ENCODE measurements at places on chromosomes 7 and 10.

GRCh38 chr7:122433765-122434164 lies 129.2 kb upstream of the FEZF1 start:
- DNase-seq = no peak

DNA sequence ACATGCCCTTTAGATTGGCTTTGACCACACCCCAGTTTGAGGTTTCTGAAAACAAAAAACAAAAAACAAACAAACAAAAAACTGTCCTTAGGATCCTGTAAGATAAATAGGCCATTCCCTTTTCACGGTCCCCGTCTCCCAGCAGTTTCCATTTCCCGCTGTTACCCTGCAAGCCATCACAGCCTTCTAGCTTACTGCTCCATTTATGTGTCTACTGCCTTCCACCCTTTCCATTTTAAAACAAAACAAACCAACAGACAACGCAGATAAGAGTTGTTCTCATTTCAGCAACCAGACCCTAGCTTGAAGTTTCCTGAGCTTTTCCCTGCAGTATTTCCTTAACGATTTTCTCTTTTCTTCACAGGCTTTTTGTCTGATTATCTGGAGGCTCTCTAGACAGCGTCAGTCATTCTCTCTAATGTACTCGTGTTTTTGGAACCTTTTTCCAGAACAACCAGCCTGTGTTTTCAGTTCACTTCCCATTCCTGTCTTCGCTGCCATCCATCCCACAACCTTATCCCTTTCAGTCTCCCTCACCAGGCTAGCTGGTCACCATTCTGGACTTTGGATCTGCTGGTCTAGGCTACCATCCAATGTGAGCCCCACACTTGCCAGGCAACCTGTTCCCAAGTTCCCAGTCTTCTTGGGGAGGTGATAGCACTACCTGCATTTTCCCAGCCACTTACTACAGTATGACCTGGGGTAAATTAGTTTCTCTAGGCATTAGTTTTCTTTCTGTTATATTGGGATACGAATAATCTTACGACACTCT lies 317.3 kb upstream of the FZD1 start:
- no peak for DNase-seq

DNA sequence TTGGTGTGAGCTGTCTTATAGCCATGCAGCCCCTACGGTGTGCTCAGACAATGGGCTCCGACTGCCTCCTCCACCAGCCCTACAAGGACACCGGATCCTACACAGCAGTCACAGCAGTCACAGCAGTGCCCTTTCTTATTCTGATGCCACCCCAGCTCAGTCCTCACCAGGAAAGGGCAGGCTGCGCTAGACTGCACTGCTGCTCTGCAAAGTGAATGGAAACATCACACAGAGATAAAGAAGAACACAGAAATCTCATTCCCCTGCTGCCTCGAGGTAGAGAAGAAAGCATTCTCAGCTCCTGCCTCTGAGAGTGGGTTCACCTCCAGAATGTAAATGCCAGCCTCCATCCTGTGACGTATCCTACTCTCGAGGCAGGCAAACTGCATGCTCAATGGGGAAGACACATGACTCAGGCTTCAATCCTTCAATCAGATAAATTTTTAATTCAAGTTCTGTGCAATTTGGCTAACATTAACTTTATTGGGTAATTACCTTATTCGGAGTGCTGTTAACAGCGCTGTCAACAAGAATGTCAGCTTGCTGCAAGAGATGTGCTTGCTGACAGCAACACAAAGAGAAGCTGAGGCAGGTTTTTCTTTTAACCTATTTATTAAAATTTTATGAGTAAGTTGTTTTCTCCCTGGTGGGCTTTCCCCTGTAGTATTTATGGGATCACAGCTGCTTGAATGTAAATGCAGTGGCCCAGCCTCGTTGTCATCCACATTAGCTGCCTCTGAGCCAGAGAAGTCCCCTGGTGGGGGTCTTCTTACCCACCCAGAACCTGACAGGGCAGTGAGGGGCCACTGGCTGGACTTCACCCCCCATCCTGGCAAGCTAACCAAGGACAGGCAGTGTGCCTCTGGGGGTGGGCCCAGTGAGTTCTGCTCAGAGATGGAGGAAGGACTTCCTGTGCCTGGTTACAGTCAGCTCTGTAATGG lies 241.3 kb upstream of the KMT2E start:
- no peak for DNase-seq

DNA sequence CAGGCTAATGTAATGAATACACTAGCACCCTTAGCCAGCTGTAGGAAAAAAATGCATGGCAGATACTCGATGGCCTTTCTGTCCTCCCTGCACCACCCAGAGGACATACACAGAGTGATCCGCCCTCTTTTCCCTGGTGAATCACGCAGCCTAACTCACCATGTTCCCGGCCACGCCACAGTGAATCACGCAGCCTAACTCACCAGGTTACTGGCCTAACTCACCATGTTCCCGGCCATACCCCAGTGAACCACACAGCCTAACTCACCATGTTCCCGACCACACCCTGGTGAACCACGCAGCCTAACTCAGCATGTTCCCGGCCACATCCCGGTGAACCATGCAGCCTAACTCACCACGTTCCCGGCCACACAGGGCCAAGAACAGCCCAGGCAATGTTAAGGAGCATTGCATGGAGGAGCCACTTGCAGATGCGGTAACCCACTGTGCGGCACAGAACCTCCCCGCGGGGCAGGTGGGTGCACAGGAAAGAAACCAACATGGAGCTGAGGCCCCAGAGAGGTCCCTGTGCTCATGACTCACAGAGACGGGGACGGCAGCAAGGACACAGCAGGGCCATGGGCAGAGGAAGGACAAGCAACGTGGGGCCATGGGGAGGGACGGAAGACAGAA lies 508.5 kb downstream of the DNAJB6 start:
- no peak for DNase-seq

DNA sequence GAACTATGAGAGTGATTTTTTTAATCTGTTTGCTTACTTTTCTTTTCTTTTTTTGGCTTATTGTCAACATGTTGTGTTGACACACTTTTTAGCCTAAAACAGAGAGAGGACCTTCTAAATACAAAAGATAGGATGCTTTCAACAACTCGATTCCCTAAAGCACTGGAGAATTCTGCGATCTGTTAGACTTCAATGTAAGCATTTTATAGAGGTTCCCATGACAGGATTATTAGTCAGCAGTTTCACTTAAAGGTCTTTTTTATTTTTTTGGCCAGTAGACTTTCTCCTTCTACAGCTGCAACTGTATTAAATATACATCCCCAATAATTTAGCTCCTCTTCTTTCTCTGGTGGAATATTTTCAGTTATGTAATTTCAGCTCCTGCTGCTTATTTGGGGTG lies 12.7 kb upstream of the NRP1 start:
- DNase-seq = no peak

GRCh38 chr10:59869594-59869940 lies 36.8 kb downstream of the CCDC6 start:
- no peak for DNase-seq

DNA sequence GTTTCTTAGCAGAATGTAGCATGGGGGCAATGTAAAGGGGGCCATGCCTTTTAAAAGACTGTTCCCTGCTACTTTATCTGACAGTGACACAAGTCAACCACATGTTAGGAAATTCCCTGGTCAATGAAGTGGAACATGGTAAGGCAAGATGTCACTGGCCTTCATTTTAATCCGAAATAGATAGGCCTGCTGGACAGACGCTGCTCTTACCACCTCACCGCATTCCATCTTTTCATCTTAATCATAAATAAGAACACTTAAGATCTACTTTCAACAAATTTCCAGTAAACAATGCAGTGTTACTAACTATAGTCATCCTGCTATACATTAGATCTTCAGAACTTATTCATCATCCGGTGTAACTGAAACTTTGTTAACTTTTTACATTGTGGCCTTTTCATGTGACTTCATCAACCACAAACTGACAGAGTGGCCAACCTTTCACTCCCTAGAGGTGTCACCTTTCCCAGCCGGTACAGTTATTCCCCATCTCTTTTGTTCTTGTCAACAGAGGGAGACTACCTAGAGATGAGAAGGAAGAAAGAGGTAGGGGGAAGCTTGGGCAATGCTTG lies 15.6 kb downstream of the ASB4 start:
- DNase-seq = no peak

DNA sequence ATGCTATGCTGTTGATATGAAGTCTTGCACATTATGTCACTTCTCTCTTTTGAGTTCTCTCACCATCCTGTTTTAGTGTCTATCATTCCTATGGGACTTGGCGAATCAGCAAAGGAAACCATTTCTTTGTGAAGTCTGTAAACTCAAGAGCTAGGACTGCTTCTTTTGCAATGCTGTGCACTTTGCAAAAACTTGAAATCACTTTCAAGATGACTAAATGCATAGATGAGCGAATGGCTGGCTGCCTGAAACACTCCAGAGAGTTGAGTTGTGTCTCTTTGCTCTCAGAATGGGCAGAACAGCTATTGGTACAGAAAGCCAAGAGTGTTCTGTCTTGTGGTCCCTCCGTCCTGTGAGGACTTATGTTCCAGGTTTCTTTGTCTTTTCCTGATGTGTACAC lies 18.3 kb upstream of the ELMO1 start:
- no peak for DNase-seq

- DNase-seq = no peak
Observed at GRCh38 chr7:18792871-18793595, 297.5 kb downstream of the HDAC9 start.

All from activated gamma-delta T cell treated with Interleukin-2 at 50 U/mL for 16 hours (primary cell).